NCI-H1417 treated with DMSO at 0.1 percent for 48 hours (cell line): ENCODE measurements at places on chromosomes 1 and 21.

DNA sequence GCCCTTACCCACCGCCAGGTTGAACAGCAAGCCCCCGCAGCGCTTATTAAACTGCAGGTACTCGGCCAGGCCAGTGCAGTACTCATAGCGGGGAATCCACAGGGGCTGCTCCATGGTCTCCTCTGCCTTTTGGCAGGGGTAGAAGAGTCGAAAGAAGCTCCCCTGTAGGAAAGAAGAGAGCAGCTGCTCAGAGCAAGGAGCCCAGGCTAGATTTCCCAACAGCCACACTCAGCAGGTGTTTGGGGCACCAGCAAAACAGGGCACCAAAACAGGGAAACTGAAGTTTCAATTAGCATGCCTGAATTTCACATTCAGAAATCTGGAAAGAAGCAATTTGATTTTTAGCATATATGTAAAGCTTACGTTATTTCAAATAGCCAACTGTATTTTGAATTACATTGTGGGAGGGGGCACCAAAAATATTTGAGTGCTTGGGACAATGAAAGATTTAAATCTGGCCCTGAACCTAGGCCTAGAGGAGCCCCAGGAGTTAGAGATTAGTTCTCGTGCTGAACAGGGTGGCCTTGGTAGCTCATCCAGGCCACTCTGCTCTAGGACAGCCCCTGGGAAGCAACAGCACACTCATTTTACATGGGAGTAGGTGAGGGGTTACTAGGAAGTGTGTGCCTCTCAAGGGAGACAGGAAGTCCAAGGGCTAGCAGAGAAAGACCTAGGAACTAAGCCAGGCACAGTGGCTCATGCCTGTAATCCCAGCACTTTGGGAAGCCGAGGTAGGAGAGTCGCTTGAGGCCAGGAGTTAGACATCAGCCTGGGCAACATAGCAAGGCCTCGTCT, 8.2 kb downstream of the PAFAH2 start:
- no peak for DNase-seq

DNA sequence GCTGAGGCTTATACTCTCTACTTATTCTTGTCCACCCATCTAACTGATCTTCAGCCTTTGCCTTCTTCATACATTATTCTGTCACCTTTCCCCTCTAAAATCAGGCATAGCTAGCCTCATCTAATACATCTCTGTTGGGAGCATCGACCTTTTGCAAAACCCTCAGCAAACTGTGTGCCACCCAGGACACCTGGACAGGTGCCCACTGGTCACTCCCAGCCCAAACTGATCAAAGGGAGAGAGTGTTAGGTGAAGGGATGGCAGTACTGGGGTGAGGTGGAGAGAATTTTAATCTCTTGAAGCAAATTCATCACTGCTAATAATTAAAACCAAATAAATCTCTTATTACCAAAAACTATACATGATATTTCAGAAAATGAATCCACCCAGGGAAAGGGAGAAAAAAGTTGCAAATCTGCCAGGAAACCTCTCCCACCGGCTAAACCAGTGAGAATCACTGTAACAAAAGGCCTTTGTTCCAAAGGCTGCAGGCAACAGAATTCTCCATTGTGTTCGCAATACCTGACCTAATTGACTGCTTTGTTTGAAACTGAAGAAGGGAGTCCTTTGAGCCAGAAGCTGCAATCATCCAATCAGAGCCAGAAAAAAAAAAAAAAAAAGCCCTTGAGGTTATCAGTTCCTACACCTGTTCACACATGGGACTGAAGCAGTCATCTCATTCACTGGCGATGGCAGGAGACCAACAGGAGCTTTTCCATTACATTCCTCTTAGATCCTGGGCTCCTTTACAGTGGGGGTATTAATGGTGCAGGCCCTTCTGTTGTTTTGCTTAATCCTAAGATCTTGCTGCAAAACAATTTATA, 172.6 kb downstream of the APP start:
- peak; percentile 95 for DNase-seq

- DNase-seq: no peak
These were observed 9.1 kb downstream of the COL8A2 start for GRCh38 chr1:36115931-36116330.

- DNase-seq: no peak
These were observed 175.4 kb downstream of the NTMT2 start for GRCh38 chr1:170321113-170321512.

GRCh38 chr1:214259353-214259977, 21.5 kb upstream of the SMYD2 start:
- no peak for DNase-seq

- no peak for DNase-seq
These were observed 39.4 kb downstream of the GLMN start for GRCh38 chr1:92259350-92259749.

DNA sequence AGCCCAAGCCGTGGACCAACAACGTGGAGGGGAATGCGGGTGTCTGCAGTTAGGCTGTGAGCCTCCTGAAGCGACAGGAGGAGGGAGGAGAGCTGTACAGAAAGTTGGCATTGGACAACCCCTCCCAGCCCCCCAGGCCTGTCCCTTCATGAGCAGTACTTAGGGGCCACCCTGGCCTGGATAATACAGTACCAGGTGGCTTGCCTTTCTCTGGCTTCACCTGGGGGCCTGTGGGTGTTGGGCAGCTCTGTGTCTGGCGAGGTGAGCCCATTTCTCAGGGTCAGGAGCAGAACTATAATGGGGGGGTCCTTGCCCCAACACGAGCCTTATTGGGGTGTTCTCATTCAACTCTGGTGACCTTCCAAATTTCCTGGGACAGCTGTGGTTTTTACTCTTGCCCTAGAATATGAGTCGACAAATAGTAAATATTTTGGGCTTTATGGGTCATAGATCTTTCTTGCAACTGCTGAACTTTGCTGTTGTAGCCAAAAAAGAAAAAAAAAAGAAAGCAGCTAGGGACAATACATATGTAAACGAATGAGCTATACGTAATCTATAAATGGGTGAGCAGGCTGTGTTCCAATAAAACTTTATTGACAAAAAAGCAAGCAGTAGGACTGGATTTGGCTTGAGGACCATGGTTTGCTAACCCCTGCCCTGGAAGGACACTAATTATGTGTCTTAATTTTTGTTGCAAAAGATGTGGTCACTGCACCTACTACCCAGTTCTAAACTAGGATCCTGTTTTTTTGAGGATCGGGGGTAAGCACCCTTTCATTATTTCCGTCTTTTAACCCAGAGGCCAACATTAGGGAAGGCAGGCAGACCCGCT, 11.4 kb downstream of the COQ8A start:
- DNase-seq: no peak

DNA sequence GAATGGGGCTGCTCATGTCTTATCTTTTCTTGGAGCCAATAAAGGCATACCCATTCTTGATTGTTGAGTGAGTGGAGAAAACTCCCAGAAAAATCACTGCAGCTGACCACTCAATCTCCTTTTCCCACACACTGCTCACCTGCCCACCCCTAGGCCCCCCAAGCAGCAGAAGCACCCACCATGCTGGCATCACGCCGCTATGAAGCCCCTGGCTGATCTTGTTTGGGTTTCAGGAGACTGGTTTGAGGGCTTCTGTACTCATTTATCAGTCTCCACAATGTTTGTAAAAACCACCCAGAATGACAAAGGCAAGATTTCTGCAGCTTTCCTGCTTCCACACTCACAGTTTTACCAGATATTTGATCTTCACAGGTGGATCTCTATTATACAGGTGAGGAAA, 33.5 kb upstream of the ATP2B4 start:
- no peak for DNase-seq

- no peak for DNase-seq
These were observed 39.2 kb downstream of the ABCA4 start for GRCh38 chr1:94081566-94082344.

GRCh38 chr1:157111396-157112165, 12.0 kb upstream of the ETV3L start:
- DNase-seq: no peak

GRCh38 chr1:33299461-33300155, 21.3 kb downstream of the A3GALT2 start:
- no peak for DNase-seq
